ENCODE measurements at places on chromosomes 3 and 15.

DNA sequence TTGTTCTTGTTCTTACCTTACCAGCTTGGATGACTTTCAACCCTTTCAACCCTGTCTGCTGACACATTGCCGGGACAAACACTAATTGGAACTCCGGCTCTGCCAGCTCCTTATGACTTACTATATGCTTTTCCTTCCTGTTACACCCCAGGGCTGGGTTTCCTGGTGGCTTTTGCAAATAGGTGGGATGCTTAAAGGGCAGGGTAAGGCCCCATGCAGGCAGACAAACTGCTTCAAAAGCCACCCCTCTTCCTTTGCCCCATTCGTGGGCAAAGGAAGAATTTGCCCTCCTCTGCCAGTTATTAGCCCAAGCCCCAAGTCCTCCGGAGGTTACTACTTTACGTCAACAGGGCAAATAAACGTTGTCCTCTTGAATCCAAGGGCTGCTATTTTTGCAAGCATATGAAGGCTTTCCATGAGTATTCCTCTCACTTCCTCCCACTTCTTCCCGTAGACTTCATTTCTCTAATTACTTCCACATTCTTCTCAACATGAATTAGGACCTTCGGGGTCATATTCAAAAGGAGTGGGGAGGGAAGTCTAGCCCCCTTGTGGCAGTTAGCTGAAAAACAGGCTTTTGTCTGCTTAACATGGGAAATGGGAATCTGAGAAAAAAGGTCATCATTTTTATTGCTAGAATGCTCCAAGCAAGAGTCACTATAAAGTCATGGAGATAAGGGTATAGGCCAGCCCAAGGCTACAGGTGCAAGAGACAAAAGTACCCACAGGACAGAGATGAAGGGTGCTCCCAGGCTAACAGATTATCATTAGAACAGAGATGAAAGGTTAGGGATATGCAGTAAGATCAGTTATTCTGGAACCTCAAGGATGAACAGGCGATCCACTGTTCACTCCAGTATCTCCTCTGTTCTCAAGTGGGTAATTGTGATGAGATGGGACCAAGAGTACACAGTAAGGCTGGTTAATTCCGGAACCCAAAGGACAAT, 56.3 kb upstream of the FSTL1 start:
- no peak for DNase-seq

DNA sequence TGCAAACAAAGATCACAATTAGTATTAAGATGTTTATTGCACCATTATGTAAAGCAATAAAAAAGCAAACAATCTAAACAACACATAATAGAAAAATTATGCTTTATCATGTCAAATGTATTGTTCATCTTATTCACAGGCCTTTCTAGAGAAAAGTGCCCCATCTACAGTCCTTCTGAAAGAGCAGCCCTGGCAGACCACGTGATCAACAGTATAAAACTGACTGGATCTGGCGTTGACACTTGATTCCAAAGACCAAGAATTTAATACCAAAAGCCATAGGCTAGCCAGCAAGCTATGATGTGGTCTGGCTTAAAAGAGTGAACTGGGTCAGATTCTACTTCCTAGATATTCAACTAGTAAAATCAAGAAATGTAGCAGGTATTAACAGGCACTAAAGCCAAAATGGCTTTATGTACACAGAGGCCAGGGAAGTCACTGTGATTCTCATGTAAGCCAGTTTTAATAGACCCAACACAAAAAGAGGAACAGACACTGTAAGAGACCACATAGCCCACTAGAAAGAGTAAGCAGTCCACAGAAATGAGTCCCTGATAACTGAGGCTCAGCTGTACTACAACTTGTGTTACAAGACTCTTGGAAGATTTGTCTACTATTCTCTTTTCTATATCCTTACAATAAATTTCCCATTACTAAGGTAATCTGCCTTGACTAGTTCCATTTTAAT, 32.5 kb downstream of the DMXL2 start:
- DNase-seq = no peak

DNA sequence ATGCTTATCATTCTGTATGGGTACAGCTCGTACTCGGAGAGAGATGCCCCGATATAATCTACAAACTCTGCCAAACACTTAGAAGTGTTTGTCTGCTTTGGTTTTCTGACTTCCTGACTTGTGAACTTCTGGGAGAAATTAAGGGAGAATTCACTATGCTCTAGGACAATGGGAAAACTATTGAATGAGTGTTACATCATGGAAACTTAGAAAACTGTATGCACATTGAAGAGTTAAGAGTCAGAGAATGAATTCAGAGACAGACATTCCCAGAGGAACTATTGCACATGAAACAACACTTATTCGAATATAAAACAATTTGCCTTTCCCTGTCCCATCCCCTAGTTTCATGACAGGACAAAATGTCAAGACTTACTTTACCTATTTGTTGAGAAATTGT, 57.8 kb downstream of the DTWD1 start:
- no peak for DNase-seq

DNA sequence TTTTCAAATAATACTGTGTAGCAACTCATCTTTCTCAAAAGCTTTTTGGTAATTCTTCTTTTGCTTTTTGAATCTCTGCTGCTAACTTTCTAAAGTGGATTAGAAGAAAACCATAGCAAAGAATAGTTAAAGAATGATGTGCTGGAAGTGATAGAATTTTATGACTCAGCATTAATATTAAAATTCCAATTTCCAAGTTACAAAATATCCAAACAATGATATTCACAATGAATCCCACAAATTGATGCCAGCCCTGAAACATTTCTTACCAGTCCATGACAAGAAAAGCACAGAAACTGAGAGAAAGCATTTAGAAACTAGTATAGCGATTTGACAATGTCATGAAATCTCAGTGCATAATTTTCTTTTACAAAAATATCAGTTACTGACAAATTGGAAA, 482.2 kb downstream of the RBMS3 start:
- DNase-seq = no peak

DNA sequence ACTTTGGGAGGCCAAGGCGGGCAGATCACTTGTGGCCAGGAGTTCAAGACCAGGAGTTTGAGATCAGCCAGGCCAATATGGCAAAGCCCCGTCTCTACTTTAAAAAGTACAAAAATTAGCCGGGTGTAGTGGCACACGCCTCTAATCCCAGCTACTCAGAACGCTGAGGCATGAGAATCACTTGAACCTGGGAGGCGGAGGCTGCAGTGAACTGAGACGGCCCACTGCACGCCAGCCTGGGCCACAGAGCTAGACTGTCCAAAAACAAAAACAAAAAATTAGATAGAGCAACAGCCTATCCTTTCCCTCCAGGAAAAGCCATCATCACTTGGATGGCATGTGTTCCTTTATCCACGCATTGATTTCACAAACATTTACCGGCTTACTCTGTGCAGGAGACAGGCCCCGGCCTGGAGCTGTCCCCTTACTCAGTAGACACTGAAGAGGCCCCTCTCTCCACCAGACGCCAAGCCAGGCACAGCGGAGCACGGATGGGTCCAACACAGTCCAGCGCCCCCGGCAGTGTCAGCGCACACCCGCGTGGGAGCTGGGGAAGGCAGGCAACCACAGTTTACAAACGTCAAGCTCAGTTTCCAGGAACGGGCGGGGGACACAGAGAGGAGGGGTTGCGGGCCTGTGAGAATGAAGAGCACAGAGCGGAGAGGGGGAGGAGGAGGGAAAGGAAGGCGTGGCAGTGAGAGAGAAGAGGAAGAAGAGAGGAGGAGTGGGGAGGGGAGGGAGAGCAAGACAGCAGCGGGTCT, 3.1 kb downstream of the GP5 start:
- peak; percentile 45 for DNase-seq

- no peak for DNase-seq
Observed at GRCh38 chr3:64916937-64917336, 229.1 kb upstream of the ADAMTS9 start.

- DNase-seq = no peak
Observed at GRCh38 chr3:7315037-7315436, 454.1 kb downstream of the GRM7 start.

DNA sequence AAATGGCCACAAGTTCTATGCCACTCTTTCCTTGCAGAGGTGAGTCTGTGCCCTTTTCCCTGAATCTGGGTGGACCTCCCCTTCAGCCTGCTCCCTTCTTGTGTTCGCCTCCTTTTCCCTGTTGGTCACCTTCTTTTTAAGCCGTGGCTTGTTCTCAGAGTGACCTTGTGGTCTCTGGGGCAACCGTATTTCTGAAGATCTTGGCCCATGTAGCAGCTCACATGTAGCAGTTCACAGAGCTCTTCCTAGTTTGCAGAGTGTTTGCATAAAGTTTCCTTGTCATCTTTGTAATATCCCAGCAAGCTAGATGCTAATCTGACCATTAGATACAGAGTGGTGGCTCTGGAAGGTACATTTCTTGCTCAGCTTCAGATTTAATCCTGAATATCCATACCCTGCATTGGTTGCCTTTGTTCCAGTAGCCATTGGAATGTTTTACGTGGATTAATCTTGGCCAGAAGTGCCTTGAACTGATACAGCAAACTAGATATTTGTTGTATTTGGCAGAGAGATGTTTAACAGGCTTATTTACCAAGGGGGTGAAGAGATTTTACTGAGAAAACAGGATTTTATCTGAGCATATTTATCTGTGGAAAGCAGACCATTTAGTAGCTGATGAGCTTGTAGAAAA, 40.7 kb upstream of the BSN start:
- DNase-seq = no peak

GRCh38 chr3:136022529-136023263, 57.2 kb downstream of the PPP2R3A start:
- no peak for DNase-seq

GRCh38 chr15:58447271-58448010, 15.7 kb downstream of the LIPC start:
- DNase-seq = no peak

DNA sequence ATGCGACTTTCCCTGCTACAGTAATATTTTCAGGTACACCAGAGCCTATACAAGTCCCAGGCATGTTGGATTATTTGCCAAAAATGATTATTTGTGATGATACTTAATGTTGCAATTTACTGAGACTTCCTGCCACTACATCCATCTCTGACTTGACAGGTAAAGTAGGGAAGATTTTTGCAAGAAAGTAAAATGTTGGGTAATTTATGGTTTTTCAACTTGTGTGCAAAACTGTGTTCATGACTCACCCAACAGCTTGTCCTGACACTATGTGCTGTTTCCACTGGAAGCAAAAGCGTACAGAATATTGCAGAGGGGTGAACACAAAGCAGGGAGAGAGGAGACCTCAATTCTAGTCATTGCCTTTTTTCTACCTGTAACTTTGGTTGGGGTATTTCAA, 5.4 kb upstream of the CRBN start:
- DNase-seq = no peak

- no peak for DNase-seq
Observed at GRCh38 chr3:104521606-104522336, 844.9 kb upstream of the ALCAM start.

DNA sequence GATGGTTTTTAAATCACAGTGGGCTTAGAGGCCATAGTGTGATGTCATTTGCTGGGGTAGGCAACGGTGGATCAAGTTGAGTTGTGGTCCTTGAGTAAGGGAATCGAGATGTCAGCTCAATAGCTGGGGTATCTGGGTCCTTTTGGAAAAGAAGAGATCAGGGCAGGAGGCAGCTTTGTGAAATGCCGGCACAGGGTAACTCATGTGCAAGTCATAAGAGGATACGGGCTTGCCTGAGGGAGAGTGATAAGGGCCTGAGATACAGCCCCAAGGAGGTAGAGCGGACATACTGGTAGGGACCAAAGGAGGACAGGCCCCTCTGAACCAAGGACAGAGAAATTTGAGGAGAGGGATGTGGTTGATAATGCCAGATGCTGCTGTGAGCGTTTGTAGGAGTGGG, 4.2 kb upstream of the FAM131A start:
- no peak for DNase-seq

DNA sequence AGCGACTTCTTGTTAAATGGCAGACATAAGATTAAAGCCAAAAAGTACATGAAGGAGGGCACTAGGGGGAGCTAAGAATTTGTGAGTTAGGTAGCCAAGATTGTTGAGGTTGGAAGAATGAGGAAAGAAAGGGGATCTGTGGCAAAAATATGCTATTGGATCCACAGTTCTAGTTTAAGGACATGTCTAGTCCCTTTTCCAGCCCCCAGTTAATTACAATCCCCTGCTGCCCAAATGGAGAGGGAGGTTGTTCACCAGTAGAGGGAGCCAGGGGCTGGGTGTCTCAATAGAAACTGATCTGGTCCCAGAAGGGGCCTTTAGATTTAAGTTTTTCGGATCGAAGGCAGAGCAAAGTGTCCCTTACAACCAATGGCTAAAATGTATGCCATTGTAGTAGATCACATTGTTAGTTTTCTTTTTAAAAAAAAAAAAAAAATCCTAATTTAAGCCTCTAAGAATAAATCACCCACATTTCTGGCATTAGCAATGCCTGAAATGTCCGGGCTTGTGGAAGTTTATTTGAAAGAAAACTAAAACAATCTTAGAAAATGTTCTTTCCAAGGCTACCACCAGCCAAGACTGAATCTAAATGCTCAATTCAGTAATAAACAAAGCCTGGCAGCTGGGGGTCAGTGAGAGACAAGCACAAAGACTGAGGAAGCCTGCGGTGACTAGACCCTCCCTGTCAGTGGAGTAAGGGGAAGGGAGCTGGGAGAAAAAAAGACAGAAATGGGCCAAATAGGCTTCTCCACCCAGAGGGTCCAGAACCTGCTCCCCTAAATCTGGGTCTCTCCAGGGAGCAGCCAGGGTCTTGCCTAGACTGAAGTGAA, 7.1 kb downstream of the COL8A1 start:
- DNase-seq = no peak

DNA sequence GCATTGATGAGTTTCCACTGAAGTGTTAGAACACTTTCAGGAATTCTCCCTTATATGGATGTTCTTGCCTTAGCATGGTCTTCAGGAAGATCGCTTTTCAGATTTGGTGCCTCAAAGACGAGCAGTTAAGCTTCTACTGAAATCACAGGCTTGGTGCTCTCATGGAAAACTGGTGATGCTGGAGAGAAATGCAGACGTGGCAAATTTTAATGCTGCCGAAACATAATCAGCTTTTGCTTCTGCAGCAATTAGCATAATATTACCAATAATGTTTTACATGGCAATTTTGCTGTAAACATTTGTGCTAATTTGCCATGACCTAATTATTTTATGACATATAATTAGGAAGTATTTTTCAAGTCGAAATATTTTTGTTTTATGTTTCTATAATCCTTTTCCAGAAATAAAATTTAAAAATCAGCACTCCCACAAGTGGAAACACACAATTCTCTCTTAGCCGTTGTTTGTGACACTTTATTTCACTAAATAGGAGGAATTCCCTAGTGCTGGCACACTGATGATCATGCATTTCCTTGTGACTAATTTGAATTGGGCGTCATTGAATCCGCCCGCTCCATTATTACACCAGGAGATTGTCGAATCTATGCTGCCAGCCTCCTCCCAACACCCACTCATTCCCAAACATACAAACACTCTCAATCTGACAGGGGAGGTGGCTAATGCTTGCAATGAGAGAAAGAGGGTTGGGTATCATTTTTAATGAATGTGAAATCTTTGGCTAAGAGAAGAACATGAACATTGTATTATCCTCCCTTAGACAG, 506.8 kb upstream of the PPP2R3A start:
- no peak for DNase-seq

DNA sequence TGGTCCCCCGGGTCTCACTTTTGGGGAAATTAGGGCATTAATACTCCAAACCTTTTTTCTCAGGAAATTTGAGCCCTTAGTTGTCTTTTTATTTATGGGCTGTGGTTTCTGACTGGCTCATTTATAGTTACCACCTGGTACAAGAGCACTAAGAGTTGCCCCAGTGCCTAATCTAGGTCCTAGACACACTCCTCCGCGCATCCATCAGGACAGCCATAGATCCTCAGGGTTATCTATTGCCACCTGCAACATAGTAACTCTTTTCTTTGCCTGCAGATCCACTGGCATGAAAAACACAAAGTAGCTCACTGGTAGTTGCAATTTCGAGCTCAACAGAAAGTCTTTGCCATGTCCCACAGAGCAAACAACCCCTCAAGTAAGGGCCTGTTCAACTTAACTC, 576.4 kb upstream of the ROBO2 start:
- no peak for DNase-seq

Measured in CD4-positive, alpha-beta T cell (primary cell).